Progenitor cell of endocrine pancreas (in vitro differentiated cells): ENCODE measurements at places on chromosomes 7 and 10.

GRCh38 chr10:98266647-98267046, 1.3 kb downstream of the LOXL4 start:
- no peak for DNase-seq

- DNase-seq, result no peak
Measured at GRCh38 chr7:104111271-104111670, 96.5 kb downstream of the ORC5 start.

GRCh38 chr10:111871458-111871857, 312.1 kb downstream of the GPAM start:
- DNase-seq, result no peak

GRCh38 chr7:139791316-139791715, 13.5 kb upstream of the HIPK2 start:
- no peak for DNase-seq

DNA sequence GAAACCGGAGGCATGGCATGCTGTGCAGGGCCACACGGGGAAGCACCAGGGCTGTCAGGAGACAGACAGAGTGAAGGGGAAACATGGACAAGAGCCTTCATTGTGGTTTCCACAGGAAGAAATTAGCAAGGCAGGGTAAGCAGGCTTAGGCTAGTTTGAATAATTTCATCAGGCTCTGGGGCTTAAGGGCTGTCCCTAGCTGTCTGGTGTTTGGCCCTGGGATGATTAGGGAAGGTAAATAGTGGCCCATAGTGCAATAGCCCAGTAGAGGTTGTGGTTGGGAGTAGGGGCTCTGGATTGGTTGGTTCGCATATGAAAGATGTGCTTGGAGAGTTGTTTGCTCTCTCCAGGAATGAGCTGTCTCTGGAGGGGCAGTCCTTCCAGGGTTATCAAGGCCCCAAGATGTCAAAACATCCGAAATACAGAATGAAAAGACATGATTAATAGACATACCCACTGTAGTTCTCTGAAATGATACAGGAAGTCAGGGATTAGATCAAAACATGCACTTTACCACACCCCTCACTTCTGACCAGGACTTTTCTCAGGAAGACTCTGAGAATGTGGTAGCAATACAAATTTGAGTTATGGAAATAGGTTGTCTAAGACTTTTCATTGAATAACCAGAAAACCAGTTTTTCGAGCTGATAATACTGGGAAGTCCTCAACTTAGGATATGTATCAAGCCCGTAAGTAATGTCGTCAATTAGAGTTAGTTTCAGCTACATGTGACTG, 224.9 kb upstream of the NFE2L3 start:
- DNase-seq, result no peak

GRCh38 chr10:14583252-14583651, 191.4 kb downstream of the FAM107B start:
- DNase-seq, result no peak

GRCh38 chr7:103432712-103433111, 13.3 kb downstream of the SLC26A5 start:
- DNase-seq, result no peak
